Psoas muscle (tissue), 8 donors: ENCODE measurements at places on chromosomes 11 and 22. TPM values are rescaled to one million over a fixed set of nuclear protein-coding genes. Genes with fewer than 3 reads are reported as not detected.

- no peak for DNase-seq
Observed at GRCh38 chr11:60710482-60710881, 11.1 kb downstream of the MS4A8 start.

GRCh38 chr11:113873236-113873626 lies 2.1 kb downstream of the USP28 start:
- peak; percentile 64 for DNase-seq

DNA sequence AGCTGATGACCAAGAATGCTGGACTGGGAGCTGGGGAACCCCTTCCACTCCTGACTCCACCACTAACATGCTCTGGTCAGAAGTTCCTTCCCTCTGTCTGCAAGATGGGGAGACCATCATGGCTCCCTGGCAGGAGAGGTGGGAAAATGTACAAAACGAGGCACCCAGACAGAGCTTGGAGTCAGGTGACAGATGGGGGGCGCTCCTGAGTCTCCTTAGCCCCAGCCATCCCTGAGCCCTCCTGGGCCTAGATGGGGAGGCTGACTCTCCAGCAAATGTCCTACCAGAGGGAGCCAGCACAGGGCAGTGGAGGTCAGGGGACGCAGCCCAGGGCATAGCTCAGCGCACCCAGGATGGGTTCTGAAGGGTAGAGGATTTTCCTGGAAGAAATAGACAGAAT lies 20.0 kb downstream of the KCNJ4 start:
- no peak for DNase-seq

The MCM5 gene
- total RNA-seq = 9.1 TPM

DNA sequence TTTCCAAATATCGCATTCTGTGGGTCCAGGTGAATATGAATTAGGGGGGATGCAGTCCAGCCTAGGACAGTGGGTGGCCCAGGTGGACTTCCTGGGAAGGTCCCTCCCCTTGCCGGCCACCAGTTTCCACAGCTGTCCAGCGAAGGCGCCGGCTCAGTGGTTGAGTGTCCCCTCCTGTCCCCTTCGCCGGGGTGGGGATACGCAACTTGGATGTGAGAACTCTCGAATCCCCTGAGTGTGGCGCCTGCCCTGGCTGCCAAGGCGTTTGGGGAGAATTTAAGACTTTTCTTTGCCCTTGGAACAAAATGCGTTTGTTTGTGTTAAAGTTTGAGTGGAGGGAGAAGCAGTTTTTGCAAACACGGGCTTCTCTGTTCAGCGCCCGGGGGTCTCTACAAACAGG lies 123.7 kb downstream of the KCNQ1OT1 start:
- DNase-seq = peak; percentile 45

The OR52E6 gene
- not detected for total RNA-seq

The OR2AG1 gene
- not detected for total RNA-seq

DNA sequence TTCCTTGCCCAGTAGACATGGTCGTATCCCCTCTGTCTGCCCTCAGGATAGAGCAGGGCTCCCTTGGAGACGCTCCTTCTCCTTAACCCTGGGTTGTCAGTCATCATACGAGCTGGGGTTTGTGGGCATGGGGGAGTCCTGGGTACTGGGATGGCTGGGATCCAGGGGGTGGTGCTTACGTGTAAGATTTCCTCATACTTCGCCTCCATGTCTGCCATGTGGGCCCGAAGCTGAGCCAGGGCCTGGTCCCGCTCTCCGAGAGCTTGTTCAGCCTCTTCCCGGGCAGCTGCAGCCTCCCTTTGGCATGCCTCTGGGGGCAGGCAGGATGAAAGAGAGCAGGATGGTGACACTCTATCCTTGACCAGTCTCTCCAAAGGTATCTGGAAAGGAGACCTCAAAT lies 5.3 kb downstream of the NHERF4 start:
- DNase-seq = no peak

GRCh38 chr22:50625568-50626313 lies 2.2 kb downstream of the ARSA start:
- DNase-seq = peak; percentile 66
